ENCODE measurements at places on chromosomes 11 and 22. TPM values are rescaled to one million over a fixed set of nuclear protein-coding genes. Genes with fewer than 3 reads are reported as not detected.

SLC22A8 gene
- polyA plus RNA-seq = not detected

KRTAP5-7 gene
- polyA plus RNA-seq = not detected

KDELR3 gene
- 305 TPM for polyA plus RNA-seq

RGL4 gene
- polyA plus RNA-seq = not detected

OR1S2 gene
- not detected for polyA plus RNA-seq

MLC1 gene
- polyA plus RNA-seq = not detected

DNA sequence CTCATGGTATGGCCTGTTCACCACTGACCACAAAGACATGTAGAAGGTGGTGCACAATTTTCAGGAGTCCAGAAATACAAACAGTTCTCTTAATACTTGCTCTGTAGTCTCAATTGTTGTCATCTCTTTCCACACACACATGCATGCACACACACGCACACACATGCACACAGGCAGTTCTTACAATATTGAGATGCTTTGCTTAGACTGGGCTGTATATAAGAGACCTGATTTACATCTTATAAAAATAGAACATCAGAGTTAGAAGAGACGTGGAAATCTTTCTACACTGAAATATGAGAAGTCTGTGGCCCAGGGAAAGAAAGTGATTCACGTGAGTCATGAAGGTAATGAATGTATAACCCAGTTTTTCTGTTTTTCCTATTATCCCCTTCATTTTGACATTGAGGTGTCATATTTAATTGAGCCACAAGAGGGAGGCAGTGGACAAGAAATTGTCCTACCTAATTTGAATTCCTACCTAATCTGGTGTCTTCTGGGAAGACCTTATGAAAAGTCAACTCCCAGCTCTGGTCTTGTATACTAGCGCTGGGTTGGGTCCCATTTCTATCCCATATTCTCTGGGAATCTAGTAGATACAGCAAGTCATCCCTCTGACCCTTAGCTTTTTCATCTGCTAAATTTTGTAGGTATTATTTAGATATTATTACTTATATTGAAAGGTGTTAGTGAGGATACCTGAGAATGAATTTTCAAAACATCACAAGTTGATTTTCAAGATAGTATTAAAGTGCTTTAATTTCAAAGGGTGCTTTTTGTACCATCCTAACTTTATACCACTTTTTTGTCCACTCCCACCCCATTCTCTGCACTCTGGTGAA, 14.9 kb upstream of the MS4A4A start:
- H3K4me1 ChIP-seq = no peaks in the 10 kb centered on the region
- H3K4me3 ChIP-seq = no peak overlapping the region
- H3K36me3 ChIP-seq = no peaks in the 10 kb centered on the region
- peak; percentile 14 for DNase-seq
- no peaks in the 10 kb centered on the region for H3K27me3 ChIP-seq

- no peaks in the 10 kb centered on the region for H3K4me1 ChIP-seq
- H3K27me3 ChIP-seq = no peaks in the 10 kb centered on the region
- no peaks in the 10 kb centered on the region for H3K36me3 ChIP-seq
- peak; percentile 36 for DNase-seq
- no peak overlapping the region for H3K4me3 ChIP-seq
Measured at GRCh38 chr11:78731027-78731426, 156.4 kb upstream of the NARS2 start.

- H3K36me3 ChIP-seq = no peaks in the 10 kb centered on the region
- peak; percentile 43 for DNase-seq
- H3K27ac ChIP-seq = no peak overlapping the region
- H3K27me3 ChIP-seq = no peaks in the 10 kb centered on the region
- H3K4me1 ChIP-seq = peaks cover 7% of the 10 kb centered on the region
Measured at GRCh38 chr11:34268906-34269430, 88.8 kb downstream of the ABTB2 start.

DNA sequence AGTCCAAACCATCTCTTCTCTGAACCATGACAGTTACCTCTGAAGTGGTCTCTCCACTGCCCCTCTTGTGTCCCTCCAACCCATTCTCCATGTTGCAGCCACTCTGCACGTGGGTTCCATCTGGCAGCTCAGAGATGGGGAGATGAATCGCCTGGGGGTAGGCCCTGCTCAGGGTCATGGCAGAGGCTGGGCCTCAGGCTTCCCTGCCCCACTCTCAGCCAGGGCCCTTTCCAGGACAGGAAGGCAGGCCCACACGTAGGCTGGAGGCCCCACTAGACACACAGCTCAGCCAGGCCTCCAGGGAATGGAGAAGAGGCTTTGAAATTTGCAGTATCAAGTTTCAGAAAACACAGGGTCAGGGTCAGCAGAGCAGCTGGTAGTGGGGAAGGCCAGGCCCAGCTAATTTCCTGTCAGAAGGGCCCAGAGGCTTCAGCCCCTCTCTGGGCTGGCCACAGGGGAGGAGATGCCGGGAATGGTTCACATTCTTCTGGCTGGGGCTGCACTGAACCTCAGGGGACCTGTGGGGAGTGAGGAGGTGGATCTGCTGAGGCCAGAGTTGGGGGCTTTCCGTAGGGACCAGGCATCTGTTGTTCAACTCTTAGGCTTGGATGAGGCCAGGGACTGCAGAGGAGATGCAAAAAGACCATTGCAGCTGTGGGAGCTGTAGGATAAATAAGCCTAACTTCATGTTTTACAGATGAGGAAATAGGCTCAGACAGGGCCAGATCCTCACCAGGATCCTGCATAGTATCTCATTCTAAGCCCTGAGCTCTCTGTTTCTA, 101.6 kb downstream of the SWAP70 start:
- DNase-seq = peak; percentile 91
- H3K27ac ChIP-seq = peak overlapping the region; percentile 80
- H3K4me1 ChIP-seq = peaks cover 32% of the 10 kb centered on the region
- no peaks in the 10 kb centered on the region for H3K27me3 ChIP-seq
- no peak overlapping the region for H3K4me3 ChIP-seq
- no peaks in the 10 kb centered on the region for H3K36me3 ChIP-seq

DNA sequence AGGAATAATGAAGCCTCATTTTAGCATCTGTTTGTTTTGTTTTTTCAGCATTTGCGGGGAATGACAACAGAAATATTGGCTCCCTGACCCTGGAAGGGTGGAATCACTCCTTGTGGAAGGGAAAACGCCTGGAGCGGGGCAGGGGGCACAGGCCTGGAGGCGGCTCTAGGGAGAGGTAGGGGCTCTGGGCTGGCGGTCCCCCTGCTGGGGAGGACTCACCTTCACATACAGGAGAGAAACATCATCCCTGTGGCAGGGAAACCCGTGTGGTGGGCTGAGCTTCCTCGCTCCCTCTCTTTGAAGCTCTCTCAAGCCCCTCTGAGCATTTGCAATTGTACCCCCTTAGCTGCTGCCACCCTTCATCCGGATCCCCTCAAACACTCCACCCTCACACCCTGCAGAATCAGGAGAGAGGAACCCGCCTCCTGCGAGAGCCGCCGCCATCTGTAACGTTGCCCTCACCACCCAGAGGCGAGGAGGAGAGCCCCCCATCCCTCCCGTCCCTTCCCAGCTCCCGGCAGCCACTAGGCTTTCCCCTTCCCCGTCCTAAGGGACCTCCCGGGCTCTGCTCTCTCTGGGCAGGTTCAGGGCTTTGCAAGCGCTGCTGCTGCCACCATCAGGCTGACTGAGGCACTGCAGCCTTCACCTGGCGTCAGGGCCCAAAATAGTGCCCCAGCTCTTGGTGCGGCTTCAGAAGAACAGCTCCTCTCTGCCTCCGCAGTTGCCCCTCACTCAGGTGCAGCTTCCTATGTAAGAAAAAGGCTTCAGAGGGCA, 10.4 kb downstream of the KIRREL3 start:
- H3K4me3 ChIP-seq = no peak overlapping the region
- peak overlapping the region; percentile 97 for H3K27ac ChIP-seq
- H3K4me1 ChIP-seq = peaks cover 35% of the 10 kb centered on the region
- H3K36me3 ChIP-seq = no peaks in the 10 kb centered on the region
- H3K27me3 ChIP-seq = no peaks in the 10 kb centered on the region

DNA sequence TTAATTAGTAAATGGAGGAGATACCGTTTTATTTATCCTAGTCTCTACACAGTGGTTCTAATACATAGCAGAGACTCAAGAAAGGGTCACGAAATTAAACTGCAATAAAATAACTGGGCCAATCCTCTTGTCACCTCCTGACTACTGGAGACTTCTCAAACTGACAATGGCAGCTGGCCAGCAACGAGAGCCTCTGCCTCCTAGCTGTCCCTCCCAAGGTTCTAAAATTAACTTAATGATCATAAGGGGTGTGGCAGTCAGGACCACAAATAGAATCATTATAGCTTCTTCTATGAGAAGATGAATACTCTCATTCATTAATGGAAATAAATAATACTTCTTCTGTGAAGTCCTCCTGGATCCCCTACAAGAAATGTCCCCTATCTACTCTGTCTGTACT, 63.8 kb upstream of the APOA1 start:
- no peaks in the 10 kb centered on the region for H3K27me3 ChIP-seq
- DNase-seq = no peak

GRCh38 chr22:27483095-27483785, 318.3 kb downstream of the MN1 start:
- peaks cover 2% of the 10 kb centered on the region for H3K27me3 ChIP-seq
- no peak for DNase-seq

GRCh38 chr11:83613767-83614121, 327.6 kb upstream of the CCDC90B start:
- no peaks in the 10 kb centered on the region for H3K36me3 ChIP-seq
- H3K4me1 ChIP-seq = no peaks in the 10 kb centered on the region
- H3K4me3 ChIP-seq = no peak overlapping the region
- H3K27me3 ChIP-seq = no peaks in the 10 kb centered on the region

DNA sequence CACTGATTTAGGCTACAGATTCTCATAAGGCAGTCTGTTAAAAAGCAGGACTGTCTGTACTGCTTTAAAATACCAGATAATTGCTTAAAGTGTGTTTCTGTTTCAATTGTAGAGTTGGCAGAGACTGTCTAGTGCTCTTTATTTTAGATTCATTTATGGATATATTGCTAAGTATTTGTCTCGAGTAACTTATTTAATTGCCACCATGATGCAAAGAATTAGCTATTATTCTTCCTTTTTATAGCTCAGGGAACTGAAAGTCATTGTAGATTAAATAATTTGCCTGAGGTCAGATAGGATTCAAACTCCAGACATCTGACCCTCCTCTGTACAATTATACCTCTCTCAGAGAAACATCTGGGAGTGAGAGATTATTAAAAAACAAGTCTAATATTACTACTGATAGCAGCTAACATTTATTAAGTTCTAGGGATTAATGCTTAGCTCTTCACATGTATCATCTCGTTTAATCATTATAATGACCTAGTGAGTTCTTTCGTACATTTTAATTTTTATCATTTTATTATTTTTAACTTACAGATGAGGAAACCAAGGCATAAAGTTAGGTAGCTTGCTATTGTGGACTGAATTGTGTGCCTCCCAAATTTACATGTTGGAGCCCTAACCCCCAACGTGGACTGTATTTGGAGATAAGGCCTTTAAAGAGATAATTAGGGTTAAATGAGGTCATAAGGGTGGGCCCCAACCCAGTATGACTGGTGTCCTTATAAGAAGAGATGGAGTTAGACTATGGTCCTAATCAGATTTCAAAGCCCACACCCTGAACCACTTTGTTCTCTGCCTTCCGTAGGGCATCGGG, 19.7 kb upstream of the RAG2 start:
- no peak overlapping the region for H3K4me3 ChIP-seq
- no peaks in the 10 kb centered on the region for H3K36me3 ChIP-seq
- no peak overlapping the region for H3K27ac ChIP-seq
- no peaks in the 10 kb centered on the region for H3K27me3 ChIP-seq
- no peaks in the 10 kb centered on the region for H3K4me1 ChIP-seq

DNA sequence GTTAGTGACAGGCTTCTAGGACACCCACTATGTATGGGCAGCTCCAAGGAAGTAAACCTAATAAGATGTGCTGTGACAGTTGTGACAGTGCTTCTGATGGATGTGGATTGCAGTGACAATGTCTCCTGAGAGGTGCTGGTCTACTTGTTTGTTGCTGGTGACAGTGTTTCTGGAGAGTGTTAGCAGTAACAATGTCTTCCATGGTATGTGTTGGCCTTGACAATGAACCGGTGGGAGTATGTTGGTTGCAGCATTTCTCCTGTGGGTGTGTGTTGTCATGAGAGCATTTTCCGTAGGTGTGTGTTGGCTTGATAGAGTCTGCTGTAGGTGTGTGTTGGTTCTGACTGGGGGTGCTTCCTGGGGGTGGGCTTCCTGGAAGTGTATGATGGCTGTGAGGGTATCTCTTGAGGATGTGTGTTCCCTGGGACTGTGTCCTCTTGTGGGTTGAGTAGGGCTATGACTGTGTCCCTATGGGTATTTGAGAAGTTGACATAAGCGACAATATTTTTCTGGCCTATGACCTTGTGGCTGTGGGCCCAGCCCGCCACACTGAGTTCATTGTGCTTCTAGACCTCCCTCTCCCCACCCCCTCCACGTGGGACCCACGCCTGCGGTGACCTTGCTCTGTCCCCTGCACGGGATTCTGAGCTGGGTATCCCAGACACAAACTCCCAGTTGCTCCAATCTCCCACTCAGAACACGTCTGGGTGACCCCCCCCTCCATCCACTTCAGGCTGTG, 1.2 kb downstream of the DCHS1 start:
- H3K27ac ChIP-seq = no peak overlapping the region
- no peaks in the 10 kb centered on the region for H3K36me3 ChIP-seq
- H3K27me3 ChIP-seq = peaks cover 40% of the 10 kb centered on the region
- no peak for DNase-seq
- no peak overlapping the region for H3K4me3 ChIP-seq
- H3K4me1 ChIP-seq = no peaks in the 10 kb centered on the region

DNA sequence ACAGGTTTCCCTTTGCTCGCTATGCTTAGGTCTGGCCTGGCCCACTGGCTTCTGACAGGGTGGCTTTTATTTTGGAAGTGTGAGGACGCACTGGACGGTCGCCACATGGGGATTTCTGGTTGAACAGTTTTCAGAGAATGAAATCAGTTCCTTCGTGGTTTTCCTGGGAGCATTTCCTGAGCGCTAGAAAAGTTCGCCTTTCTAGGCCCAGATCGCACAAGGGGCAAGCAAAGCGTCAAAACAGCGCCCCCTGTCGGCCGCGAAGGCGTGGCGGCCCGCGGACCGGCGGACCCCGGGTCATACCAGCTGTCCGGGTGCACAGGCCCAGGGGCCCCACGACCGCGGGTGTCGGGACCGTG, 12.7 kb upstream of the CYP2R1 start:
- H3K27ac ChIP-seq = no peak overlapping the region
- no peaks in the 10 kb centered on the region for H3K4me1 ChIP-seq
- DNase-seq = peak; percentile 75
- H3K27me3 ChIP-seq = no peaks in the 10 kb centered on the region
- no peaks in the 10 kb centered on the region for H3K36me3 ChIP-seq

GRCh38 chr11:86421946-86422345, 47.3 kb downstream of the CCDC81 start:
- no peak for DNase-seq
- no peaks in the 10 kb centered on the region for H3K27me3 ChIP-seq
- no peak overlapping the region for H3K4me3 ChIP-seq
- H3K4me1 ChIP-seq = no peaks in the 10 kb centered on the region

Measured in fibroblast of lung (primary cell).